ENCODE measurements at places on chromosomes 4 and X.

DNA sequence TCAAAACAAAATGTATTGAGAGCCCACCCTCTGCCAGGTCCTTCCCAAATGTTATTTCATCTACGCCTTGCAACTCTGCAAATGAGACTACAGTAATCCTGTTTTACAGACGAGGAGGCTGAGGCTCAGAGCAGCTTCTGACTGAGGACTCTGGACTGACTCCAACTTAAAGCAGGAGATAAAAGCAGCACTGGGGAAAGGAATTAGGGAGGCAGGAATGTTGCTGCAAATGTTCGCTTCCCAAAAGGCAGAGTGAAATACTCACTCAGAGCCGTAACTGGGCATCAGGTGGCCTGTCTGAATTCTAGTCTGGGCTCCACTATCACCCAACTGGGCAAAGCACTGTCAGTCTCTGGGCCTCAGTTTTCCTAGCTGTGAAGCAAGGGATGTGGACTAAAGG, 94.7 kb upstream of the SRD5A3 start:
- no peak for DNase-seq

GRCh38 chr4:182547435-182547834, 304.2 kb downstream of the TENM3 start:
- DNase-seq, result no peak

DNA sequence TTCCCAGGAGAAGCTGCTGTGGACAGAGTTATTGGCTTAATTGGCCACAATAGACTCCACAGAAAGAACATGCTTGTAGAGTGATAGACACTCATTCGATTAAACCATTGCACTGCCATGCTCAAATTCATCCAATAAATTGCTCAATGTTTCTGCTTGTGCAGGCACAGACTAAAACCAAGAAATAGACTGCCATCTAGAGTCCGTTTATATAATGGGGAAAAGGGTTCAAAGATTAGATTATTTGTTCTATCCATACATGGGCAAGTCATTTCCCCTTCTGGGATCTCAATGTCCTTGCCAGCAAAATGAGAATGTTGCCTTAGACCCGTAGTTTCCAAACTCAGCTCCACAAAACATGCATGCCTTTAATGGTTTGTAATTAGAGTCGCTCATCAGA, 8.7 kb downstream of the SMIM10 start:
- no peak for DNase-seq

GRCh38 chr4:174716986-174717770, 111.9 kb downstream of the GLRA3 start:
- no peak for DNase-seq

GRCh38 chrX:11137543-11138139, 26.5 kb downstream of the HCCS start:
- DNase-seq, result no peak

- no peak for DNase-seq
Measured at GRCh38 chr4:92104506-92104905, 199.3 kb upstream of the GRID2 start.

GRCh38 chr4:77052352-77052751, 23.4 kb downstream of the CCNI start:
- no peak for DNase-seq

- DNase-seq, result no peak
Measured at GRCh38 chr4:105113800-105114199, 32.9 kb upstream of the TET2 start.

DNA sequence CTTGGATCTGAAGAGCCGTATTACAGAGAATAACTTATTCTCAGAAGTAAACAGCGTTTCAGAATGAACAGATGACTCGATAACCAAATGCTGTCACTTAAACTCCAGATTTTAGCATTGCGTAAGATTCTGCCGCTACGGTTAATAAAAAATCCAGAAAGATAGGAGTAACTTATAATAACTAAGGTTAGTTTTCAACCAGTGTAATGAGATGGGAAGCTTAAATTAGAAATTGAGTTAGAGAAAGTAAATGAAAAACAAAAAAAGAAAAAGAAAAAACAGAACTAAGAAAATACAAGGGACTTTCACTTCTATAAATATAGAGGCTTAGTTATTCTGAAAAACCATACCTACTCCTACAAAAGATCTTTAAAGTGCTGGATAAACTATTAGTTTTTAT, 13.1 kb upstream of the PARM1 start:
- no peak for DNase-seq

DNA sequence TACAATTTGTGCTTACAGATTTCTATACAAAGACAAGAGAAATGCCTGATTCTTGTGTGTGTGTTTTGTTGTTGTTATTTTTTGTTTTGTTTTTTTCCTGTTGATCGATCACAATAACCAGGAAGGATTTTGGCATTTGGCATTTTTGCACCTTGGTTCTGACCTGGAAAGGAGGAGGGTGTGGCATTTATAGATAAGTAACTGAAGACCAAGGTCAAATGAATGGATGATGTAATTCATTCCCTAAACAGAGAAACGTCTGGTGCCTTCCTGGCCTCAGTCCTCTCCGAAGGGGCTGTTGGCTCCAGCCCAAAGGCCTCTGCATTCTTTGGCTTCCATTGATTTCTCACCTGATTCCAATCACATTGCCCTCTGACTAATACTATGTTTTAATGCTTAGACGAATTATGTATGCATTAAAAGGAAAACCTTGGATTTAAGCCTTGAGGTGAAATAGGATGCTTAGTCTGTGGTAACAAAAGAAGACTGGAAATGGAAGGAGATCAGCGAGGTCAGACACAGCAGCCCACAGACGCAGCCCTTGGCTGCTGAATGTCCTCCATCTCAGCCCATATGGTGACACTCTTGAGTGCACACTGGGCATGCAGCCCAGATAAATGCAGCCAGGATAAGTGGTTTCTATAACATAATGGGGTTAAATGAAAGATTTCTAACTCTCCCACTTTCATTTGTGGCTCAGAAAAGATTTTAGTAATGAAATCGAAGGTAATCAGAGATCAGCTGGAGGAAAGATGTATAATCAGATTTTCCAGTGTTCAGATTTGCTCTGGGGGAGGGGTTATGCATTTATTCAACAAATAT, 60.5 kb upstream of the TRIM2 start:
- no peak for DNase-seq

DNA sequence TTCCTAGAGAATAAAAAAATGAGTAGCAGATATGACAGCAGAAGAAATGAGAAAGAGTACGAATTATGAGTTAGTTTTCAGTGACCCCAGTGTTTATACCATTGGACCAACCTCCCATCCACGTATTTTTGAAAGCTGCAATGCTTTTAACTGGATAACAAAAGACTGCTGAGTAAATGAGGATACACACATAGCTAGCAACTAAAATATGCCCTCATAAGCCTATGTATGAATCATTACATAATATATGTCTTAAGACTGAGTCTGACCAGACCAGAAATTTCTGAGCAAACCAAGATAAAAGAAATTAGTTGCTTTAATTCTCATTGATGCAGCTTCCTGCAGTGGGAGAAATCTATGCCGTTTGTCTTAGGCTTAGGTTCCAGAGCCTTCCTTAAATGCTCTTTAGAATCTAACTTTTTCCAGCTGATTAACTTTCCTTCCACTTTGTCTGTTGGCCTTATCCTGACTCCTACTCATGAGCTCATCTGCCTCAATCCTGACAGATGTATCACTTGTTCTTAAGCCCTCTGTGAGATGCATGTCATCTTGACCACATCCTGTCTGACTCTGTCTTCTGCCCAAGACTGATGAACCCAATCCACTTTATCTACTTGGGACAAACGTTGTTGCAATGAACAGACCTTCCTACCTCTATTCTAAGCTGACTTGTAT, 301.4 kb upstream of the AADAT start:
- DNase-seq, result no peak

DNA sequence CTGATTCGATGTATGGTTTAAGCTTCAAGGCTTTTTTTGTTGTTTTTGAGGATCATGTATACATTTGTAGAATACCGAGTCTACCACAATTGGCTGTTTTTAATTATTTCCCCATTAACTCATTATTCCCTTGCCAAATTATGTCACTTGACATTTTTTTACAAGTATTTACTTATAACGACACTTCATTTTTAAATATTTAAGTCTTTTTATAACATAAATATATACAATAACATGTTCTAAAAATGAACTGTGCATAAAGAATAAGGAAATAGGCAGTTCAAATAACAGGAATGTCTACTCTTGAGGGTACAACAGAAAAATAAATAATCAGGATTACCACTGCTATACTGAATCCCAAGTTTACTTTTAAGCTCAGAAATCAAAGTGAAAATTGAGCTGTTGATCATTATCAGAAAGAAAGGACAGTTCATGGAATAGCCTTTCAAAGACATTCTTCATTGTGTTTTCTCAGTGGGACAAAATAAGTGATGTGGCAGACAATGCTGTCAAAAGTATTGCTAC, 627.5 kb downstream of the PCDH19 start:
- no peak for DNase-seq

- no peak for DNase-seq
Measured at GRCh38 chr4:77653162-77653758, 47.6 kb downstream of the CXCL13 start.

DNA sequence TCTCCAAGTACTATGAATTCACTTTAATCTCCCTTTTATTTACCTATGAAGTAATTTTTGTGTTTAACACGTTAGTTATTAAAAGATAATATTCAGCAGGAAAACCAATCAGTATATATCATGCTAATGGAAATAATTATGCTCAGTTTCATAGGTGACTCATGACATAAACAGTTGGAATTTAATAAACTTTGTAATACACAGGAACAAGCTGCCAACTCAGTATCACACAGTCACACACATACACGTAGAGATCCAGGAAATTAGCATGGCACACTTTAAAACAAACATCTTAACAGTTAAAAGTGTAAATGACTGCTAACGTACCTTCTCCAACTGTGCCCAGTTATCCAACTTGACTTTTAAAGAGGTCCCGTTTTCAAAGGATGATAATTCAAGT, 2.3 kb downstream of the SPATA4 start:
- no peak for DNase-seq

GRCh38 chr4:176593943-176594342, 198.8 kb downstream of the VEGFC start:
- DNase-seq, result no peak

- DNase-seq, result no peak
Measured at GRCh38 chrX:109732017-109732801, 848 bp downstream of the ACSL4 start.

GRCh38 chr4:8772499-8773123, 99.0 kb downstream of the HMX1 start:
- DNase-seq, result no peak

GRCh38 chr4:51909236-51909703, 66.3 kb downstream of the DCUN1D4 start:
- no peak for DNase-seq

- no peak for DNase-seq
Measured at GRCh38 chr4:86965019-86965976, 30.5 kb downstream of the AFF1 start.

- no peak for DNase-seq
Measured at GRCh38 chrX:138708268-138708667, 3.2 kb downstream of the FGF13 start.

- DNase-seq, result no peak
Measured at GRCh38 chrX:107228486-107228819, 22.0 kb downstream of the DNAAF6 start.

- DNase-seq, result no peak
Measured at GRCh38 chr4:1137850-1138249, 24.5 kb upstream of the RNF212 start.

GRCh38 chr4:1721666-1722550, 587 bp downstream of the TACC3 start:
- DNase-seq, result no peak

DNA sequence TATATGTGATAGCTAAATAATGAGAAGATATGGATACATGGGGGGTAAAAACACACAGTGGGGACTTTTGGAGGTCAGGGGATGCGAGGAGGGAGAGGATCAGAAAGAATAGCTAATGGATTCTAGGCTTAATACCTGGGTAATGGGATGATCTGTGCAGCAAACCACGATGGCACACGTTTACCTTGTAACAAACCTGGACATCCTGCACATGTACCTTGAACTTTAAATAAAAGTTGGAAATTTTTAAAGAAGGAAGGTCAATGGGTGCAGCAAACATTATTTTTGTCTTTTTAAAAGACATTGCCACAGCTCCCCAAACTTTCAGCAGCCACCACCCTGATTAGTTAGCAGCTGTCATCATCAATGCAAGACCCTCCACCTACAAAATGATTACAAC, 29.7 kb upstream of the UGT2B15 start:
- no peak for DNase-seq

DNA sequence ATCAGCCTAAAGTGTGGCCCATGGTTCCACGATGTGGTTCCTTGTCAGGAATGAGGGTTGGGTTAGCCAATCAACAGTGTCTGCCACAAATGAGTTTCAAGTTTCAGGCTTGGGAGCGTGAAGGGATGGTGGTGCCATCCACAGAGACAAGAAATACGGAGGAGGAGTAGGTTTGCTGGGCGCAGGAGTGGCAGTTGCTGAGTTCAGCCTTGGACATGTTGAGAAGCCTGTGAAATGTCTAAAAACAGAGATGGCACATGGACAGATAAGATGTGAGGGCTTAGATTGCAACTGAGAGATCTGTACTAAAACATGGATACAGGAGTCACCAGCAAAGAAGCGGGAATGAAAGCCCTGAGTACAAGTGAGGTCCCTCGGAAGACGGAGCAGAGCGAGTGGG, 481.0 kb downstream of the BCOR start:
- DNase-seq, result no peak

DNA sequence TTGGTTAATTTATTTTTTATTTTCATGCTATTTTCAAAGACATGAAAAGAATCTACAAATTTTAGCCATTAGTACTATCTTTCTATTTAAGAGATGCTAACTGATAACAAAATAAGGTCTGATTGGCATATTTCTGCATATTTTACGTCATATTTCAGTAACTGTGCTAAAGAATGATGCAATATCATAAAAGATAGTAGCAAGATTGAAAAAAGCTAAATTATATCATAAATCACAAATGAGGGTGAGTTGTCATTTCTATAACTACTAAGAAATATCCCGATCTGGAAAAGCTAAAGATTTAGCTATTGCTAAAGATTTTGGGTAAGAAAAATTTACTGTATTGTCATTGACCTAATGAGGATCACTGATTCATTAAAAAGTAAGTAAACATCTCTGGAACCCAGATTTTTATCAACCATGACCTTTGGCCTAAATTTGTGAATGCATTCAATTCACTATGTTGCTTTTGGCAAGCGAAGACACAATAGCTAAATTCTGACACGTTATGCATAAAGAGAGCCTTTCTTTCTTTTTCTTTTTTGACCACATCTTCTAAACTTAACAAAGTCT, 103.6 kb downstream of the HPGD start:
- no peak for DNase-seq

GRCh38 chr4:8665406-8666360, 73.1 kb downstream of the CPZ start:
- DNase-seq, result no peak

- no peak for DNase-seq
Measured at GRCh38 chr4:24105327-24106038, 215.6 kb upstream of the PPARGC1A start.

DNA sequence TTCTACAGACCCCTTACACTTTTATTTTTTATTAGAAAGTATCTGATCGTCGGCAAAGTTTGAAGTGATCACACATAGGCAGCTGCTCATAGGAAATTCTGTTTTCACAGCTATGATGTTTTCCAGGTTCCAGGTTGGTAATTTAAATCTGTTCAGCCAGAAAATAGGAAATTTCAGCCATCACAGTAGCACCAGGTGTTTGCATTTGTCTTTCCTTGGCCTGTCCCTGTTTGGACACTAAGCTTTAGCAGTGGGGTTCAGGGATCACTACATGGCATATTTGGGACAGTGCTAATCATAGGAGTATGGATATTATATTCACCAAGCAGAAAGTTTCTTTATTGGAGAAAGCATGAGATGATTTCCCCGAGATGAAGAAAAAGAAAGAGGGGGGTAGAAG, 92.9 kb downstream of the ANK2 start:
- no peak for DNase-seq

- DNase-seq, result no peak
Measured at GRCh38 chr4:73764513-73764912, 24.1 kb downstream of the CXCL8 start.

Data from tibial artery (tissue), 4 donors.